ENCODE measurements at places on chromosomes 1 and 21.

GRCh38 chr21:42782723-42783242, 96.6 kb downstream of the WDR4 start:
- no peak for DNase-seq

DNA sequence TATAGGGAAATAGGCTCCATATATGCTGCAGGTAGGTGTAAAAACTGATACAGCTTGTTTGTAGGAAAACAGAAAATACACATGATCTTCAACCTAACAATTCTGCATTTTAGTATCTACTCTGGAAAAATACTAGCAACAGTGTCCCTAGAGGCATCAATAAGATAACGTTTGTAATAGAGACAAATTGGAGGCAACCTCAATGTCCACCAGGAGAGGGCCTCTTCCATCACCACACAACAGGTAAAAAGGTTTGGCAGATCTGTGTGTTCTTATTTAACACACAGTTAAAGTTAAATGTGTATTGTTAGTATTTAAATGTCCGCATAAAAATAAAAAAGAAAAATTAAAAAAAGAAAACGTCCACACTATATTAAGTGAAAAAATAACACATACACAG, 5.4 kb downstream of the EIF2D start:
- no peak for DNase-seq

DNA sequence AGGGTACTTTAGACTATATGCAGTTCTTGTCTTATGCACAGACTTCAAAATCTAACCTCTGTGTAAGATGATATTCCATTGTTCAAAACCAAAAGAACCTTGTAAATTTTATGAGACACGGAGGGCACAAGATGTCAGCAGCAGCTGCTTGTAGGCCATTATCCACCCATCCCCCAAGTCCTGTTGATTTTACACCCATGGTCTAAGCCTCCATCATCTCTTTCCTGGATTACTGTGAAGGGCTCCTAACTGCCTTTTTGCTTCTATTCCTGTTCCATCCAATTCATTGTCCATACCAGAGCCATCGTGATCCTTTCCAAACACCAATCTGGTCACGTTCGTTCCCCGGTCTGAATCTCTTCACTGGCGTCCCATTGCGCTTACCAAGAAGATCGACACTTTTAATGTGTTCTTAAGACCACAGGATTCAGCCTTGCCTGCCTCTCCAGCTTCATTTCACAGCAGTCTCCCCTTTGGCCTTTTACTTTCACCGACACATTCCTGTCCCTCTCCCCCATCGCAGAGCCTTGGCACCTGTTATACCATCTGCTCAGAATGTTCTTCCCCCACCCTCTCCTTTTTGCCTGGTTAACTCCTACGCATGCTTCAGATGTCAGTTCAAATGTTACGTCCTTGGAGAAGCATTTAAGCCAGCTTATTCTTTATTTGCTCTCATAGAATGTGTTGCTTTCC, 107.3 kb upstream of the POU3F1 start:
- DNase-seq = no peak

- no peak for DNase-seq
Measured at GRCh38 chr1:35807614-35808449, at the start of gene AGO4. TSS of gene AGO4 (plus strand) at chr1:35808016. CDS start at chr1:35808417, 401 bp downstream.

DNA sequence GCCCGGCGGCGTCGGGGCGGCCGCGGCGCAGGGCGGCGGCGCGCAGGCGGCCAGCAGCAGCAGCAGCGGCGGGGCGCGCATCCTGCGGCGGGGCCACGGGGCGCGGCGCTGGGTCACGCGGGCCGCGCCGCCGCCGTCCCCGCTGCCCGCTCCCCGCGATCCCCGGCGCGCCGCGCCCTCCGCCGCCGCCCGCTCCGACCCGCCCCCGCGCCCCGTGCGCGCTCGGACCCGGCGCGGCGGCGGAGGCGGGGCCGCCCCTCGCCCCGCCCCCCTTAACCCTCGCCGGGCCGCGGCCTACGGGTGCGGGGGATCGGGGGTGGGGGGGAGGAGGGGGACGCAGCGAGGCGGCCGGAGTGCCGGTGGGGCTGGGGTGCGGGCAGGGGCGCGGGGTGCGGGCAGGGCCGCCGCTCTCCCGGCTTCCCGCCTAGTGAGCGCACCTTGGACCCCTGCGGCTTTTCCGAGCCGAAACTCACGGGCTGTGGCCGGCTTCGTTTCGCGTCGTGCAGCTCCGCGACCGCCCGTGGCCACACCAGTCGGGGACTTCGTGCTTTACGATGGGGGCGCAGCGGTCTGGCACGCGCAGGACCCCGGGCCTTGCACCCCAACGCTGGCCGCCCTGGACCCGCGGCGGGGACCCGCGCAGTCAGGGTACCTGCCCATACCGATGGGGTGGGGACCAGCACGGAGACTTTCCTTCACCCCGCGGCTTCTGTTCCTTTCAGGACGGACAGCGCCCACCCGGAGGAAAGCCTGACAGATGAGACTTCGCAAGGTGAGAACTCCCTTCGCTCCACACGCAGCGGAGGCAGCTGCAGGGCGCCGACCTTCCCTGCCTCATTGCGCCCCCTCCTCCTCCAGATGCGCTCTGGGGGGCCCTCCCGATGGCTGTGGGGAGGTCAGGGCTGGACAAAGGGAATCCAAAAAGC, at the start of gene FNDC10:
Gene FNDC10 (minus strand): TSS at position 201 of the 926 bp plus-strand sequence. CDS start 120 bp downstream, at position 81.
- DNase-seq = no peak

DNA sequence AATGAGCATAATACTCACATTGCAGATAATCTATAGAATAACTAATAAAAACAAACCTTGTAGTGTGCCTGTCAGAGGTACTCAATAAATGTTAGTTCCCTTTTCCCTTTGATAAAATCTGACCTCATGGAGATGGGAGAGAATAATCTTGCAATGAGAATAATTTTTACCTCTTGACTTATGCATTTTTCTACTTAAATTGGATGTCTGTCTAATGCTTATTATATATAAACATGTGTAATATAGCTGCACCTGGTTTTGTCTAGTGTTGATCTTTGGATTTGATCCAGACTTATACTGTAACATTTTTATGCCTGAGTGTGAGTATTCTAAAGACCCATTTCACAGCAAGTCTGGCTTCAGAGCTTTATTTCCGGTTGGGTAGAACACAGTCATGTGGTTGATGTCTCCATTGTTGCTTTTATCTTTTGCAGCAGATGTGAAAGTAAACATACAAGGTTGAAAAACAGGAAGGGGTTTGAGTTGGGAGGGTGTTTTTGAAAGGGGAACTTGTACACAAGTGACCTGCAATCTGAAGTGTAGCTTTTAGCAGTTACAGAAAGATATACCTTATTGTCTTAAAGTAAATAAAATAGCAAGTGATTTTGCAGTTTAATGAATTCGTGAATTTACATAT, 12.4 kb downstream of the EPB41 start:
- no peak for DNase-seq

DNA sequence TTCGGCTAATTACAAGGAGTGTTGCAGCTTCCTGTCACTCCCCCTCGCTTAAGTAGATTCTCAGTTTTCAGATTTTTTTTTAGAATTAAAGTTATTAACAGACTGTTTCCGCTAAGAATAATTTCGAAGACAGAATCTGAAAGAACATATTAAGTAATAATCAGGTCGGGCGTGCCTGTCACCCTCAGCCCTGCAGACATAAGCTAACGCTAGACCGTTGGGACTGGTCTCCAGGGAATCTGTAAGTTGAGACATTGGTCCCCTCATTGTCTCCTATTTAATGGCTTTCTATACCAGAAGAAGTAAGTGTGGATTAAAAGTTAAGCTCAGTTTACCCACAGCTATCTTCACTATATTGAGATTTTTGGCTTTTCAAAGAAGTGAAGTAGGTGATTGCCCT, 14.5 kb downstream of the NMNAT1 start:
- no peak for DNase-seq

DNA sequence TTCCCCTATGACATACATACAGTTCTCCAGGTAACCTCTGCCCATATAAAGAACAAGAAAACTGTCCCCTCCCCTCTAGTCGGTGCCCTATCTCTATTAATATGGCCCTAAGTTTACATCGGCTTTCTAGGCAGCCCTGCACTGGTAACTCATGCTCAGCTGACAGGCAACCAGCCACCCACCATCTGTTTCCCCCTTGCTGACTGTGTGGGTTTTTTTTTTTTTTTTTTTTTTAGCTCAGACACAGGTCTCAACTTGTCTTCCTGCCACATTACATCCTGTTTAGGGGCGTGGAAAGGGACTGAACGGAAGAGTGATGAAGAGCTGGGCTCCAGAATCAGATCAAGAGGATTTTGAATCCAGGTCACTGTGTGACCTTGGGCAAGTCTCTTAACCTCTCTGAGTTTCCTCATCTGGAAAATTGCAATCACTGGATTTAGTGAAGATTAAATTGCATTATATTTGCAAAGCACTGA, 14.0 kb downstream of the LAPTM5 start:
- DNase-seq = peak; percentile 53

DNA sequence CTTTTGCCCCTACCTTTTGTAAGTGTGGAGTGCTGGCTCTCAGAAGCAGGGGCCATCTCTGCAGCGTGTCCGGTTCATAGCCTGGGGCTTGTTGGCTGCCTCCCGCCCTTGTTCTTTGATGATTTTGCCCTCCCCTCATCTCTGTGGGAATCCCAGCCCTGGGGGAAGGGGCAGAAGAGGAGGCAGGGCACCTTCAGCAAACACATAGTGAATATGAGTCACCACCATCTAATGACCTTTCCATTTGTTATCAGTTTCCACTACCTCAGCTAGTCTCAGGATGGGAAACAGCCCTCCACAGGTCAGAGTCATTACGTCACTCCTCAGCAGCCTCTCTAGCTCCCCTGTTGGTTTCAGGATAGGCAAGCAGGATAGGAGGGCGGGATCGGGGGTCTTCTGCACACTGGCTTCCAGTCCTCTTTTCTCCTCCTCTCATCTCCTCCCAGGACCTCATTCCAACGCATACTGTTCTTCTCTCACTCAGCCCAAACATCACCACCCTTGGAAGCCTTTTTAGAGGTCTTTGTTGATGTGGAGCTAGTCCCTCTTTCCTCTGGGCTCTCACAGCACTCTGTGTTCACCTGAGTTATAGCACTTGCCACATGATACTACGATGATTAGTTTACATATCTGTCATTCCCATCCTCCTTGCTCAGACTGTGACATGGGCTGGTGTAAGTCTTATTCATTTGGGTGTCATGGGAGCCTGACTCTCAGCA, 15.8 kb downstream of the GADD45A start:
- DNase-seq = no peak

GRCh38 chr1:227888404-227889046, 59.2 kb downstream of the WNT9A start:
- no peak for DNase-seq

GRCh38 chr1:61157468-61157987, 75.2 kb downstream of the NFIA start:
- no peak for DNase-seq

DNA sequence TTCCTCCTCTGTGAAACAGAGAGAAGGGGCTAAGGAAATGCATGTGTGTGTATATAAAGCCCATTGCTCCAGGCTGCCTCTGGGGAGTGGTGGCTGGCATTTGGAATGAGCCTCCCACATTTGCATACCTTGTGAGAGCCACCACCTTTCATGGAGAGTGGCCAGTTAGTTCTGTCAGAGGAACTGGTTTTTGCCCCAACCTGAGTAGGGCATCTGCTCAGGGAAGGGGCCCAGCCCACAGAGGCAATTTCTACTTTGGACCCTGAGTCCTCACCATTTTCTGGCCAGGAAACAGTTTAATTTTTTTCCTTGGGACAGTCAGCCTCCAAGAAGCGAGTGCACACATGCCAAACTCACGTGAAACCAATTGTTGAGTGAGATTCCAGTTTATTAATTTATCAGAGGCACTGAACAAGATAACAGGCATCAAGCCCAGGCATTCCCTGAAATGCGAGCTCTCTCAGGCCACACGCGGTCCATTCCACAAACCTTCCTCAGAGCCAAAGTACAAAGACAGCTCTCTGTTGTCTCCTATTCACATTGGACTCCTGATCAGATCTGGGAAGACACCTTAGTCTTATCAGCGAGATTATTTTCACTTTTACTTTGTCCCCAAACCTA, 1.0 kb upstream of the SLC6A9 start:
- DNase-seq = no peak

DNA sequence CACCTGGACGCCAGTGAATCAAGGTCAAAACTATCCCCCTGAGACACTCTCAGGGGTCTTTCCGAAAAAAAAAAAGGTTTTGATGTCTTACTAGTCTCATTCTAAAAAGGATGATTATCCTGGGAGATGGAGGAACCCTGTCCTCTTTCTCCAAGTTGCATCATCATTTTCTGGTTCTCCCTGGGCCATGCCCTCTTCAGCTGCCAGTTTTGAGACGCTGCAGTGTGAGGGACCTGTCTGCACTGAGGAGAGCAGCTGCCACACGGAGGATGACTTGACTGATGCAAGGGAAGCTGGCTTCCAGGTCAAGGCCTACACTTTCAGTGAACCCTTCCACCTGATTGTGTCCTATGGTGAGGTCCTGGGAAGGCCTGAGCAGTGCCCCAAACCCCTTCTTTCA, 3.5 kb downstream of the FCRLA start:
- no peak for DNase-seq
